Activated CD4-positive, alpha-beta memory T cell treated with anti-CD3 and anti-CD28 coated beads for 36 hours (primary cell): ENCODE measurements at places on chromosomes 5 and 9.

GRCh38 chr9:116726602-116727001, 39.5 kb downstream of the TRIM32 start:
- no peaks in the 10 kb centered on the region for H3K36me3 ChIP-seq
- no peaks in the 10 kb centered on the region for H3K27me3 ChIP-seq

GRCh38 chr5:78806544-78806943, 158.0 kb upstream of the LHFPL2 start:
- H3K27me3 ChIP-seq: no peaks in the 10 kb centered on the region
- peaks cover 7% of the 10 kb centered on the region for H3K36me3 ChIP-seq
- no peak for DNase-seq
- no peak overlapping the region for H3K27ac ChIP-seq

GRCh38 chr5:91397791-91398190, 14.7 kb upstream of the ARRDC3 start:
- no peaks in the 10 kb centered on the region for H3K36me3 ChIP-seq
- H3K27me3 ChIP-seq: no peaks in the 10 kb centered on the region
- H3K27ac ChIP-seq: no peak overlapping the region
- peaks cover 7% of the 10 kb centered on the region for H3K4me1 ChIP-seq

DNA sequence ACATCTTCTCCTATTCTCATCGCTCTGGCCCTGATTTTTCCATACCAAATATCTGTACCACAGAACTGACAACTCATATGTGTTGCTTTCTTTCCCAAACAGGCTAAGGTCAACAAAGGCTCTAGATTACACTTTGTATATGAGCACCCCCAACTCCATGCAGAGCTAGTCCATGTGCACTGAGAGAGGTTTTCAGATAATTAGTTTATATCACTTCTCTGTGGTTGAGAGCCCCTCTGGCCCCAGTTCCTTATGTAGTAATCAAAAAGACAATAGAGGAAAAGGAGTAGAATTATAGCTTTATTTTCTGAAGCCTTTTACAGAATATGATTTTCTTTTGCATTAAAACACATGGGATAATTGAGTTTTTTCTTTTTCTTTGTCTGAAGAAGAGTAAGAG, 120.0 kb downstream of the TRIO start:
- no peak overlapping the region for H3K27ac ChIP-seq
- no peak overlapping the region for H3K4me3 ChIP-seq
- DNase-seq: no peak
- H3K36me3 ChIP-seq: no peaks in the 10 kb centered on the region
- peaks cover 14% of the 10 kb centered on the region for H3K27me3 ChIP-seq

GRCh38 chr5:106167766-106168165, 1503.0 kb downstream of the EFNA5 start:
- H3K4me1 ChIP-seq: no peaks in the 10 kb centered on the region
- H3K4me3 ChIP-seq: no peak overlapping the region
- DNase-seq: no peak
- no peak overlapping the region for H3K27ac ChIP-seq
- no peaks in the 10 kb centered on the region for H3K36me3 ChIP-seq
